NCI-H1092 treated with DMSO at 0.1 percent for 48 hours (cell line): ENCODE measurements at places on chromosomes 2 and 18.

GRCh38 chr2:44938287-44939105 is 3.0 kb upstream of the SIX3 start:
- peak; percentile 25 for DNase-seq

DNA sequence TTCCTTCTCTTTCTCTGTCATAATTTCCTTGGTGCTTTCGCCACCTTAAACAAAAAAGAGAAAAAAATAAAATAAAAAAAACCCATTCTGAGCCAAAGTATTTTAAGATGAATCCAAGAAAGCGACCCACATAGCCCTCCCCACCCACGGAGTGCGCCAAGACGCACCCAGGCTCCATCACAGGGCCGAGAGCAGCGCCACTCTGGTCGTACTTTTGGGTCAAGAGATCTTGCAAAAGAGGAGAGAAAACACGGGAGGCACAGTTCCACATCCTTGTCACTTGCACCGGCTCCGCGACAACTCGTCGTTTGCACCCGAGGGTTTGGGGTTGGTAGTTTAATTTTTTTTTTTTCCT is 1.8 kb upstream of the SP9 start:
- no peak for DNase-seq

DNA sequence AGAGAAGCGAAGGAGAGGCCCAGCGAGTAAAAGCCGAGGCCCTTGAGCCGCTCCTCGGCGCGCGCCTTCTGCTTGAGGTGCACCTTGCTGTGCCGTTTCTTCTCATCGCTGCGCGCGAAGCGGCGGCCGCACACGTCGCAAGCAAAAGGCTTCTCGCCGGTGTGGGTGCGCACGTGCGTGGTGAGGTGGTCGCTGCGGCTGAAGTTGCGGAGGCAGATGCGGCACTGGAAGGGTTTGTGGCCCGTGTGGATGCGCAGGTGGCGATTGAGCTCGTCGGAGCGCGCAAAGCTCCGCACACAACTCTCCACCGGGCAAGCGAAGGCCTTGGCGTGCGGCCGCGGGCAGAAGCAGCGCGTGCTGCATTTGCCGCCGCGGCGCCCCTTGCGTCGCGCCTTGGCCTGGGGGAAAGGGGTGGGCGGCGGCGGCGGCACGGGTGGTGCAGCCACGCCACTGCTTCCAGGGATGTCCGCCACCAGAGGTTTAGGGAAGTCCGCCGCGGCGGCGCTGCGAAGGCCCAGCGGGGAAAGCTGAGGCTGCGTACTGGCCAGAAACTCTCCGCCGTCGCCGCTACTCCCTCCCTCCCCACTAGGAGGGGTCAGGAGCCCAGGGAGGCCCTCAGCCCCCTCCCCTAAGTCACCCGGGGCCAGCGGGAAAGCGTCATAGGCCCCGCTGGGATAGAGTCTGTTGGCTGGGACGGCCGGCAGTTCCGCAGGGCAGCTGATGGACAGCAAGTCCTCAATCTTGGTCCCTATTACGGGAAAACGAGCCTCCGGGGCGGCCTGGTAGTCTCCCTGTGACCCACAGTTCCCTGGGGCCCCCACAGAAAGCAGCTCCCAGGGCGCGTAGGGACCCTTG is 1.7 kb downstream of the EGR4 start:
- peak; percentile 34 for DNase-seq

- DNase-seq: no peak
These were observed 67.7 kb downstream of the PDCL3 start for GRCh38 chr2:100630473-100630977.

DNA sequence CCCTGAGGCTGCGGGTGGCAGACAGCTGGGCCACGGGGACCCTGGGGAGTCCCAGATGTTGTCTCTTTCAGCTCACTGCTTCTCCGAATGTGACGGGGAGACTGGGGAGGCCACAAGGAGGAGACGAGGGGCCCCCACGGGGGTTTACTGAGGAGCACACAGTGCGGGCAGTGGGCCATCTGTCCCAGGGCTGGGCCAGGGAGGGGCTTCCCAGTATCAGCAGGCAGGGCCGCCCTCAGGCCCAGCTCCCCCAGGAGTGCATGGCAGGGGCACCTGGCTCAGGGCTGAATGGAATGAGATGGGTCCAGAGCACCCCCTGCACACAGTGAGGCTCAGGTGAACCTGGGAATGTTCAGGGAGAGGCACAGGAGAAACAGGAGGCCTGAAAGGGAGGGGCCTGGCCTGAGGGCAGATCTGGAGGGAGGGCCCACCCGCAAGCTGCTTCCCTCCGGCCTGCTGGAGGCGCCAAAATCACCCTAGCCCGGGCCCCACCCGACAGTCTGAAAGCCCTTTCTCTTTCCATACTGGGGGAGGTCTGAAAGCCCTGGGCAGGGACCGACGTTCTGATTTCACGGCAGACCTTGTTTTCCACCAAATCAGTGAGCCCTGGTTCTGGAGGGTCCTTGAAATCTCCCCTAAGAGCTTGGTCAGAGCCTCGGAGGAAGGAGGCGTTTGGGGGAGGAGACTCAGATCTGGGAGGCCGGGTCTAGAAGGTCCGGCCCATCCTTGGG is 35.5 kb upstream of the PTMA start:
- no peak for DNase-seq

GRCh38 chr2:136251197-136251884 is 133.4 kb upstream of the CXCR4 start:
- DNase-seq: no peak

GRCh38 chr18:13585379-13586153 is 140.8 kb downstream of the FAM210A start:
- DNase-seq: no peak

DNA sequence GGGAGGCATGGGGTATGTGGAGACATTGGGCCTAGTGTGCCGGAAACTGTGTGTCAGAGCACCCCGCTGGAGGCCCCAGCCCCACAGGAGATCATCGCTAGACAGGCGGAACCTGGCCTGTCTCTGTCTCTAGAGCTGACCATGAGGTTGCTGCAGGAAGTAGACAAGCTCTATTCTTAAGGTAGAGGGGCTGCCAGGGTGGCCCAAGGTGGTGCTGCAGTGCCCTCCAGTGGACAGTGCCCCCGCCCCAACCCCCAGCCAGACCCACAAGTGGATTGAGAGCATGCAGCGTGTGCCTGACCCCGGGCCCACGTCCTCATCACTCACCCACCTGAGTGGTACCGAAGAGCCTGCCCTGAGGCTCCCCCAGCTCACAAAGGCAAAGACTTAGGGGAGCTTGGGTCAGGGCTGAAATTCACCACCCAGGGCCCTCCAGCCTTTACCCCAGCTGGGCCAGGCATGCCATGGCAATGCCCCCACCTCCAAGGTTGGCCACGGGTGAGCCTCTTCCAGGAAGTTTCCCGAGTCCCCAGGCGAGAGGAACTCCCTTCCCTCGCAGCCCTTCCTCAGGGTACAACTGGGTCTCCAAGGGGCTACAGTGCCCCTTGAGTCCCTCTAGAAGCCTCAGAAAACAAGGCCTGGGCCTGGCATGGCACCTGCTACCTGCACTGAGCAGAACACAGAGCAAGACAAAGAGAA is 155.0 kb downstream of the TTC32 start:
- DNase-seq: peak; percentile 16

DNA sequence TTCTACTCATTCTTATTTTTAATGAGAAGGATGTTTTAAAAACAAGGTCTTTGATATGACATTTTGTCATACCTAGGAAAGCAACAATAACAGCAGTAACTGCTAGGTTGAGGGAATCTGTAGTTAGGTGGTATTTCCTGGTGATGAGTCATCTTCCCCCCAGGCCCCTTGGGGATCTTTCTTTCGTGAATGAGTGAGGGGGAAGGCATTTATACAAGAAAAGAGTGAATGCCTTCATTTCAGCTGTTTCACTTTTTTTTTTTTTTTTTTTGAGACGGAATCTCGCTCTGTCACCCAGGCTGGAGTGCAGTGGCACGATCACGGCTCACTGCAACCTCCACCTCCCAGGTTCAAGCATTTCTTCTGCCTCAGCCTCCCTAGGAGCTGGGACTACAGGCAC is 108.6 kb downstream of the MAP4K4 start:
- no peak for DNase-seq
